ENCODE measurements at places on chromosomes 3 and 15. TPM values are rescaled to one million over a fixed set of nuclear protein-coding genes. Genes with fewer than 3 reads are reported as not detected.

LIPH gene
- 81.0 TPM for total RNA-seq

TRAT1 gene
- total RNA-seq, result 1.1 TPM

AKAP13 gene
- total RNA-seq, result 216 TPM

FMN1 gene
- 59.4 TPM for total RNA-seq

TMEM207 gene
- total RNA-seq, result not detected

CLN6 gene
- total RNA-seq, result 13.8 TPM

SLC9C1 gene
- total RNA-seq, result not detected

NCBP2 gene
- 36.9 TPM for total RNA-seq

GRCh38 chr3:39216176-39216790 lies 23.9 kb upstream of the XIRP1 start:
- H3K36me3 ChIP-seq, result no peaks in the 10 kb centered on the region
- peak; percentile 21 for DNase-seq
- no peak overlapping the region for H3K27ac ChIP-seq
- H3K27me3 ChIP-seq, result no peaks in the 10 kb centered on the region
- H3K4me3 ChIP-seq, result no peak overlapping the region
- no peaks in the 10 kb centered on the region for H3K4me1 ChIP-seq

- H3K4me1 ChIP-seq, result peaks cover 33% of the 10 kb centered on the region
- no peaks in the 10 kb centered on the region for H3K27me3 ChIP-seq
- peak overlapping the region; percentile 98 for H3K4me3 ChIP-seq
- DNase-seq, result peak; percentile 80
- peak overlapping the region; percentile 98 for H3K27ac ChIP-seq
These were observed 853 bp downstream of the TEX264 start for GRCh38 chr3:51671734-51672475.

- H3K27ac ChIP-seq, result peak overlapping the region; percentile 56
- no peak for DNase-seq
- peaks cover 84% of the 10 kb centered on the region for H3K27me3 ChIP-seq
- H3K4me1 ChIP-seq, result peaks cover 60% of the 10 kb centered on the region
- H3K36me3 ChIP-seq, result no peaks in the 10 kb centered on the region
- H3K4me3 ChIP-seq, result no peak overlapping the region
These were observed 19.4 kb downstream of the WWTR1 start for GRCh38 chr3:149638228-149639092.

GRCh38 chr3:53239800-53240199 lies 16.0 kb downstream of the TKT start:
- no peak for DNase-seq
- peaks cover 42% of the 10 kb centered on the region for H3K4me1 ChIP-seq

DNA sequence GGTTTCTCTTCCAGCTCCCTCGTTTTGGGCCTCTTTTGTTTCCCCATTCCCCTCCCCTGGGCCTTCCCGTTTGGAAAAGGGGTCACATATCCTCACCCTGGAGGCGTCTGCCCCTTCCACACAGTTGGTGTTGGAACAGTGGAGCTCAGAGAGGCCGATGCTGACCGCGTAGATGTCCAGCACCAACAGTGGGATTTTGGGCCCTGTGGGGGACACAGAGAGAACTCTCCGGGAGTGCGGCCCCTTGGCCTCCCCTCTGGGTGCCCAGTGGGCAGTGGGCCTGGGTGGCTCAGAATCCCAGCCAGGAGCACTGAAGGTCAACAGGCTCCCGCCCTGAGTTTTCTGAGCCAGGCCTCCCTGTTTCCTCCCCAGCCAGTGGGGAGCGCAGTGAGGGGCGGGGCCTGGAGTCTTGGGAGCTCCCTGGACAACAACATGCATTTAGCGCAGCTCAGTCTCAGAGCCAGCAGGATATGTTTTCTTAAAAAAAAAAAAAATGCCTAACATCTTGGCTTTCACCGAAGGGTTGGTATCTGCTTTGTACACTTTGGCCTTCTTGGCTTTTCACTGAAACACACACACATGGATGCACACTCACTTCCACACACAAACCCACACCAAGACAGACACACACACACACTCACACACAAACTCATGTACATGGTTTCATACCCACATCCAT lies 670 bp upstream of the ISLR start:
- H3K36me3 ChIP-seq, result no peaks in the 10 kb centered on the region
- DNase-seq, result peak; percentile 42
- no peak overlapping the region for H3K4me3 ChIP-seq
- H3K27ac ChIP-seq, result peak overlapping the region; percentile 77

DNA sequence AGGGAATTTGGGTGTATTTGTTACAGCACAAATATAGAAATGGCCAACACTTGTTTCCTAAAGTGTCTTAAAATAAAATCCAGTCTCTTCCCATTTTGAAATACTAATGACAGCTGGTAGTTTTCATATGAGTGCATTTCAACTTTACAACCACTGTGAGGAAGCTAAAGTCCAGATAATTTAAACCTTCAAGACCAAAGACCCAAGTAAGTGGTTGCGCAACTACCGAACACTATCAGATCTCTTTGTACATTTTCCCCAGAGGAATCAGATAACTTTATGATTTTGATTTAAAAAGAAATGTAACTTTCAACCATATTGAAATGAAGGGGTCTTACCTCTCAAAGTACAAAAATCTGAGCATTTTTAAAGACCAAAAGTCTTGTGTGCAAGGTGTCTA lies 14.3 kb downstream of the BCL2L10 start:
- no peaks in the 10 kb centered on the region for H3K36me3 ChIP-seq
- no peaks in the 10 kb centered on the region for H3K4me1 ChIP-seq
- H3K27me3 ChIP-seq, result no peaks in the 10 kb centered on the region
- no peak for DNase-seq
- no peak overlapping the region for H3K4me3 ChIP-seq

- no peak overlapping the region for H3K4me3 ChIP-seq
- no peak for DNase-seq
- H3K36me3 ChIP-seq, result no peaks in the 10 kb centered on the region
These were observed 59.6 kb downstream of the UBE2E2 start for GRCh38 chr3:23262766-23263165.

GRCh38 chr3:87498358-87499080 lies 222.1 kb upstream of the POU1F1 start:
- H3K36me3 ChIP-seq, result no peaks in the 10 kb centered on the region
- no peak overlapping the region for H3K27ac ChIP-seq
- no peak for DNase-seq
- H3K4me1 ChIP-seq, result no peaks in the 10 kb centered on the region

DNA sequence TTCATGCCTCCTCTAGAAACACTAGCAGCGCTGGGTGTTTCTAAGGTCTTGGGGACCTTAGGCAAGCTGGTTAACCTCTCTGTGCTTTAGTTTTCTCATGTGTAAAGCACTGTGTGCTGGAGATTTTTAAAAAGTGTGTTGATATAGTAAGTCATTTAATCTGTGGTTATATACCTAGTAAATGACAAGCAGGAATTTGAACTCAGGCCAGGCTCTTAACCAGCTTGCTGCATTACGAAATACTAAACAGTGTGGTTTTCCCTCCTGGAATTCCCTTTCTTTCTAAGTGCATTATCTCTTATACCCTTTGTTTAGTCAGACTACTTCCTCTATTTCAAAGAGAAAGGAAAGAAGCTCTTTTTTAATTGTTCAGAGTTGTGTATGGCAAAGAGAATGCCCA lies 26.5 kb downstream of the NEO1 start:
- no peaks in the 10 kb centered on the region for H3K36me3 ChIP-seq
- H3K4me3 ChIP-seq, result no peak overlapping the region
- no peaks in the 10 kb centered on the region for H3K27me3 ChIP-seq
- peak; percentile 30 for DNase-seq
- no peak overlapping the region for H3K27ac ChIP-seq
- H3K4me1 ChIP-seq, result peaks cover 10% of the 10 kb centered on the region

- H3K36me3 ChIP-seq, result no peaks in the 10 kb centered on the region
- DNase-seq, result no peak
- no peak overlapping the region for H3K4me3 ChIP-seq
- no peaks in the 10 kb centered on the region for H3K27me3 ChIP-seq
- no peaks in the 10 kb centered on the region for H3K4me1 ChIP-seq
These were observed 34.0 kb downstream of the PLEKHO2 start for GRCh38 chr15:64875641-64876223.

DNA sequence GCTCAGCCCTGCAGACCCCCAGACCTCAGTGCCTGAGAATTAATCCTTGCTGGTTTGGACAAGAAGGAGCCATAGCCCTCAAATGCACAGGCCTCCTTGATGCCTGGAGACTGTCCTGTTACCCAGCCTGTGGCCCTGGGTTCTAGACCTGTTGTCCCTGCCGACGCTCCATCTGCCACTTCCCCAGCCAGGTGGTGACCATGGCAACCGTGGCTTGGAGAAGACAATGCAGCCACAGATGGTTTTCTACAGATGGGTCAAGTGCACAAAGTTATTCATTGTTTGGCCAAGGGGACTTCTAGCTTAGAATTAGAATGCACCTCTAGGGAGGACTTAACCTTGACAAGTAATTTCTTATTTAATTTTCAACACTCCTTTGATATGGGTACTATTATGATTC lies 297.1 kb downstream of the UACA start:
- H3K4me1 ChIP-seq, result no peaks in the 10 kb centered on the region
- no peaks in the 10 kb centered on the region for H3K27me3 ChIP-seq
- no peaks in the 10 kb centered on the region for H3K36me3 ChIP-seq
- no peak for DNase-seq
- H3K4me3 ChIP-seq, result no peak overlapping the region
- no peak overlapping the region for H3K27ac ChIP-seq

DNA sequence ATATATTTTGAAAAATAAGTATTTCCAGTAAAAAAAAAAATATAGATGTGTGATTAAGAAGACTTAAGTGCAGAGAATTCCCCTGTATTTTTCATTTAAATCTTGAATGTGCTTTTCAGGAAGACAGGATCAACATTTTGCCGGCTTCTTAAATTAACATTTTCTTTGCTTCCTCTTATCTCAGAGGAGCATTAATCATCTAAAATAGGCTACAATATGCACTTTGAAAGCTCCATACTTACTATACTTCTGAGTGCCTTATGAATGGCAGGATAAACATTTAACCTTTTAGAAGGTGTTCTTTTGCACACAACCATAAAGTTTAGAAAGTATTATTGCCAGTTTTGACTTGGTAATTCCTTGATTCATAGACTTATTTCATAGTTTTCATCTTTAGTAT lies 164.3 kb downstream of the ECT2 start:
- no peak overlapping the region for H3K27ac ChIP-seq
- DNase-seq, result no peak
- H3K4me3 ChIP-seq, result no peak overlapping the region
- no peaks in the 10 kb centered on the region for H3K36me3 ChIP-seq
- no peaks in the 10 kb centered on the region for H3K4me1 ChIP-seq
- no peaks in the 10 kb centered on the region for H3K27me3 ChIP-seq

- no peak overlapping the region for H3K27ac ChIP-seq
- H3K4me3 ChIP-seq, result no peak overlapping the region
- peaks cover 7% of the 10 kb centered on the region for H3K27me3 ChIP-seq
- no peaks in the 10 kb centered on the region for H3K36me3 ChIP-seq
These were observed 91.8 kb downstream of the TMEM266 start for GRCh38 chr15:76151599-76151974.

DNA sequence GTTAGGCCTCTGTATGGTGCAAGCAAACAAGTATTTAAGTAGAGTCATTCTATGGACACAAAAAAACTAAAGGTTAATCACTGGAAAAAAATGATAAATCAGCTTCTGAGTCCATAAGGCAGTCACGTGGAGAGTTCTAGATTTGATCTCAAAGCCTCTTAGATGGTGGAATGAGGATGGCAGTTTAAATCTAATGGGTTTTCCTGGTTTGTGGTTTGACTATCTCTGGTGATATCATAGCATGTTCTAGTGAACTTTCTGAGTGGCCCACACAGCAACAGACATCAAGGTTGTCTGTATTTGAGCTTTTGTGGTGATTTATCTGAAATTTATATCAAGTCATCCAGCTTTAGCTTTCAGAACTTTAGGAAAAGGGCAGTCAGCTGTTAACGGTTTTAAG lies 52.4 kb downstream of the ILDR1 start:
- H3K36me3 ChIP-seq, result no peaks in the 10 kb centered on the region
- no peak overlapping the region for H3K4me3 ChIP-seq
- H3K4me1 ChIP-seq, result no peaks in the 10 kb centered on the region
- no peak for DNase-seq
- H3K27me3 ChIP-seq, result no peaks in the 10 kb centered on the region

GRCh38 chr3:114336857-114337256 lies 43.0 kb downstream of the TIGIT start:
- H3K4me1 ChIP-seq, result no peaks in the 10 kb centered on the region
- no peak overlapping the region for H3K27ac ChIP-seq
- no peak overlapping the region for H3K4me3 ChIP-seq
- H3K27me3 ChIP-seq, result no peaks in the 10 kb centered on the region
- no peaks in the 10 kb centered on the region for H3K36me3 ChIP-seq

DNA sequence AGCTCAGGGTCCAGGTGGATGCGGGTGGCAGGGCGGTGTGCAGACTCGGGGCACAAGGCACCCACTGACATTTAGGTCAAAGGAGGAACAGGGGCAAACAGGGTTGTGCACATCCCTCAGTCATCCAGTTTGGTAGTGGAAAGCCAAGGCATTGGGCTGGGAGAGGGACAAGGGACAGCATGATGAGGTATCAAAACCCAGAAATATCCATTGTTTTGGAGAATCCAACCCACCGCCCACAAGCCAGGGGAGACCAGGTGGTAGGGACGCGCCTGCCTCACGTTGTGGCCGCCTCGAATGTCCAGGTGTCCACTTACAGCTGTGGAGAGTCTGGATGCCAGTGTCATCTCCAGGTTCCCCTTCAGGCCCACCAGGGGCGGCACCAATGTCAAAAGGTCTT lies 33.3 kb downstream of the SLC41A3 start:
- no peak overlapping the region for H3K4me3 ChIP-seq
- H3K36me3 ChIP-seq, result no peaks in the 10 kb centered on the region
- DNase-seq, result no peak
- H3K27ac ChIP-seq, result no peak overlapping the region
- H3K4me1 ChIP-seq, result no peaks in the 10 kb centered on the region
- no peaks in the 10 kb centered on the region for H3K27me3 ChIP-seq

- no peak for DNase-seq
- H3K4me1 ChIP-seq, result peaks cover 9% of the 10 kb centered on the region
- H3K27me3 ChIP-seq, result peaks cover 100% of the 10 kb centered on the region
- no peak overlapping the region for H3K4me3 ChIP-seq
- no peaks in the 10 kb centered on the region for H3K36me3 ChIP-seq
These were observed 3.8 kb upstream of the GATA2 start for GRCh38 chr3:128496602-128497304.

GRCh38 chr3:196016059-196016458 lies 65.8 kb downstream of the TFRC start:
- no peaks in the 10 kb centered on the region for H3K4me1 ChIP-seq
- no peaks in the 10 kb centered on the region for H3K27me3 ChIP-seq
- H3K4me3 ChIP-seq, result no peak overlapping the region
- H3K27ac ChIP-seq, result no peak overlapping the region
- no peak for DNase-seq
